ENCODE measurements at places on chromosomes 4 and X. TPM values are rescaled to one million over a fixed set of nuclear protein-coding genes. Genes with fewer than 3 reads are reported as not detected.

TRAM1L1 gene
- total RNA-seq: 5.3 TPM

FAM149A gene
- not detected for total RNA-seq

PACRGL gene
- 12.8 TPM for total RNA-seq

PABPC1L2A gene
- not detected for total RNA-seq

PRDM8 gene
- total RNA-seq: 8.5 TPM

XPNPEP2 gene
- not detected for total RNA-seq

SERTM2 gene
- total RNA-seq: not detected

RPA4 gene
- 0.29 TPM for total RNA-seq

FGB gene
- total RNA-seq: not detected

CYP2U1 gene
- 9.3 TPM for total RNA-seq

CACNA1F gene
- not detected for total RNA-seq

TMSB15A gene
- total RNA-seq: 44.2 TPM

F11 gene
- total RNA-seq: not detected

STAP1 gene
- not detected for total RNA-seq

SORCS2 gene
- total RNA-seq: 0.05 TPM

PRRG1 gene
- total RNA-seq: 23.4 TPM

ZNF141 gene
- total RNA-seq: 1.0 TPM

USP17L10 gene
- not detected for total RNA-seq

HERC6 gene
- total RNA-seq: 2.1 TPM

PDZD4 gene
- total RNA-seq: 0.09 TPM

ADH6 gene
- not detected for total RNA-seq

TIGD2 gene
- total RNA-seq: 25.9 TPM

Data from SJSA1 (cell line).